ENCODE measurements at places on chromosomes 7 and 10.

DNA sequence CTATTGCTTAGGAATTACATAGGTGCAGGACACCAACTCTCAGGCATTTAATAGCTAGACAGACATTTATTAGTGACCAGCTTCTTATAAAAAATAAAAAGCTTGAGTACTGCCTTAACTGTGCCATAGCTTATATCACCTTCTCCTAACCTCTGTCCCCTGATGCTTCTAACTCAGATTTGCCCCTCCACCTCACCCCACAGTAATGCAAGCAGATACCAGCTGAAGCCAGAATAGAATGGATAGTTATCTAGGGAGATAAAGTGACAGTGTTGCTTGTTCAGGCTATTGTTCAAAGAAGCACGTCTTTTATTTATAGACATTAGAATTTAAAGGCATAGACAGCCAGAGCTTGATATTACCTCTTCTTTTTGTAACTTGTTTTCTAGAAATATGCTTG, 99.6 kb upstream of the GLCCI1 start:
- no peak for DNase-seq

DNA sequence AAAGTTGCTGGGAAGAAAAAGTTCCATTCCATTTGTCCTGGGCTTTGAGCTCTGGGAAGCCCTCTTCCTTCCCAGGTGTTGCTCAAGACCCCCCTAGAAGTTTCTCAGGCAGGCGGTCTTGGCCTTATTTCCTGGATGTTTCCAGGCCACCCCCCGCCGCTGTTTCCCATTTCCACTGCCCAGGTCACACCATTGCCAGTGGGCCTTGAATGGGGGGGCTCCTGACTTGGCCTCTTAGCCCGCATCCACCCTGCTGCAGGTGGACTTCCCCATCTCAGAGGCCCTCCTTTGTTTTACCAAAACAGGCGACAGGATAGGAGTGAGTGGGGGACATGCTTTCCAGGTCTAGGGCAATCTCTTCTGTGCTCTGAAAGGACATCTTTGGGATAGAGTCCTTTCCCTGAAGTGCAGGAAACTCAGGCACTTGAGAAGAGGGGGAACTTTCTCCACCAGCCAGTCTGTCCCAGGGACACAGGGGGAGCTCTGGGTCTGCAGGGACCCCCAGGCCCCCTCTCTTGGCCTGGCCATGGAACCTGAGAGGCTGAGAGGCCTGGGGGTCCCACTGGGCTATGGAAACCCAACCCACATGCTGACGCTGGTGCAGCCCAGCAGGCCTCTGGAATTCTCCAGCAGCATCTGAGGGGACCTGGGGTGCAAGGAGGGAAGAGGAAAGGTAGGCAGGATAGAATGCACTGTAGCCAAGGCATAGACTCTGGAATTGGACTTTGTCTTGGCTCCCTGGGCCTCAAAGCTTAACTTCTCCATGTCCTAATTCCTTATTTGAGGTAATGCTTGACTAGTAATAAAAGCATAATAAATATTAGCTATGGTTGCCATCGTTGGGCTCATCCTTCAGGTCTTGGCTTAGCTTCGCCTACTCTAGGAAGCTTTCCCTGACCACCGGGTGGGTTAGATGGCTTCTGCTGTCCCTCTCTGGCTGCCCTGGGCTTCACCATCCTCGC, 17.6 kb downstream of the NEURL1 start:
- no peak for DNase-seq

DNA sequence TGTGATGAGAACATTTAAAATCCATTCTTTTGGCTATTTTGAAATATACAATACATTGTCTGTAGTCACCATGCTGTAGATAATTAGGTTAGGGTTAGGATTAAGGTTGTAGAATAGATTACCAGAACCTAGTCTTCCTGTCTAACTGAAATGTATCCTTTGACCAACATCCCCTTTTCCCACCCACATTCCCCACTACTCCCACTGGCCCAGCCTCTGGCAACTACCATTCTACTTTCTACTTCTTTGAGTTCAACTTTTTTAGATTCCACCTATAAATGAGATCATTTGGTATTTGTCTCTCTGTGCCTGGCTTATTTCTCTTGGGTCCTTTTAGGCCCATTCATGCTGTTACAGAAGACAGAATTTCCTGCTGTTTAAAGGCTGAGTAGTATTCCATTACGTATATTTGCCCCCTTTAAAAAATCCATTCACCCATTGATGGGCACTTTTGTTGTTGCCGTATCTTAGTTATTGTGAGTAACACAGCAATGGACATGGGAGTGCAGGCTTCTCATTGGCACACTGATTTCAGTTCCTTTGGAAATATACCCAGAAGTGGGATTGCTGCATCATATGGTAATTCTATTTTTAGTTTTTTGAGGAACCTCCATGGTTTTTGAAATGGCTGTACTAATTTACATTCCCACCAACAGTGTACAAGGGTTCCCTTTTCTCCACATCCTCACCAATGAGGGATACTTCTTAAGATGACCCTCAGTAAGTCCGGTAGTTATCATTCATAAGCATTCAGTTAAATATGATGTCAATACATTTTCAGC, 104.0 kb downstream of the RALA start:
- DNase-seq, result no peak

GRCh38 chr7:126569402-126569801, 683.3 kb downstream of the GRM8 start:
- no peak for DNase-seq

- DNase-seq, result no peak
Measured at GRCh38 chr10:103540722-103541121, 47.2 kb downstream of the NEURL1 start.

DNA sequence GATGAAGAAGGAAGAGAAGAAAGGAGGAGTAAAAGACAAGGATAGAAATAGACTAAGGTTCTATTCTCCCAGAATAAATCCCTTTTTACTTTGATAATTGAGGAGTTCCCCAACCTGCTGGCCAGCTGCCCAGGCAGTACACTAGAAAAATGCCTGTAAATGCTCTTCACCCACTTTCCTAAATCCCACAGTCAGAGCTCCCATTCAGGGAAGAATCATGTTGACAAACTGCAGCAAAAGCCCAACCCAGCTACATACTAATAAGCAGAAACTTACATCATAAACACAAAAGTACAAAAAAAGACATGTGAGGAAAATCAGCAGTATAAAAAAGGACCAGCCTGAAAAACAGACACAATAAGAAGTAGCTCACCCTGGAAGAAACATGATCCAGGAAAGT, 15.8 kb upstream of the KDM7A start:
- DNase-seq, result no peak

- no peak for DNase-seq
Measured at GRCh38 chr10:48418189-48418788, 111.8 kb downstream of the MAPK8 start.

- no peak for DNase-seq
Measured at GRCh38 chr10:47111329-47111862, 188.6 kb upstream of the GDF10 start.

- no peak for DNase-seq
Measured at GRCh38 chr10:48742891-48743860, 58.5 kb downstream of the WDFY4 start.

DNA sequence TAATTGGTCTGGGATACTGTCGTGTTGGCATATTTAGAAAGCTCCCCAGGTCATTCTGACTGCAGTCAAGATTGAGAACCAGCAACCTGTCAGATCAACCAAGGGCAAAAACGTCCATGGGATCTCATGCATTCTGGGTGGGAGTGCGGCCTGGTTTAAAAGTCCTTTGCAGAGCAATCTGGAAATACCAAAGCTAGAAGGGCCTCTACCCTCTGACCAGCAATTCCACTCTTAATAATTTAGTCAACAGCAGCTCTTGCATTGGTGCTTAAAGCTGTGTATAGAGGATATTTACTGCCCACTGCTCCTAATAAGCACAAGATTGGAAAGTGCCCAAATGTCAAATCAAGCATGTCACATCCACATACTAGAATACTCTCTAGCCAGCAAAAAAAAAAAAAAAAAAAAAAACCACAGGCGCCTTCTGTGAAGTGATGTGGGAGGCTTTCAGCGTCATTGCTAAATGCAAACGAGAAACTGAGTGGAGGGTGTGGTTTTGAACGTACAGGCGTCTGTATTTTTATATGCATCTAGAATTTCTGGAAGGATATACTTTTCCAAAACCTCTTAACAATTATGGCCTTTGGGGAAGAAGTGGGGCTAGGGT, 44.8 kb upstream of the HSPA12A start:
- no peak for DNase-seq

GRCh38 chr10:31944071-31944433, 15.4 kb upstream of the ARHGAP12 start:
- DNase-seq, result no peak

- DNase-seq, result no peak
Measured at GRCh38 chr7:73345951-73346350, 18.0 kb downstream of the FKBP6 start.

- DNase-seq, result no peak
Measured at GRCh38 chr10:13973742-13974141, 357.0 kb downstream of the FRMD4A start.

DNA sequence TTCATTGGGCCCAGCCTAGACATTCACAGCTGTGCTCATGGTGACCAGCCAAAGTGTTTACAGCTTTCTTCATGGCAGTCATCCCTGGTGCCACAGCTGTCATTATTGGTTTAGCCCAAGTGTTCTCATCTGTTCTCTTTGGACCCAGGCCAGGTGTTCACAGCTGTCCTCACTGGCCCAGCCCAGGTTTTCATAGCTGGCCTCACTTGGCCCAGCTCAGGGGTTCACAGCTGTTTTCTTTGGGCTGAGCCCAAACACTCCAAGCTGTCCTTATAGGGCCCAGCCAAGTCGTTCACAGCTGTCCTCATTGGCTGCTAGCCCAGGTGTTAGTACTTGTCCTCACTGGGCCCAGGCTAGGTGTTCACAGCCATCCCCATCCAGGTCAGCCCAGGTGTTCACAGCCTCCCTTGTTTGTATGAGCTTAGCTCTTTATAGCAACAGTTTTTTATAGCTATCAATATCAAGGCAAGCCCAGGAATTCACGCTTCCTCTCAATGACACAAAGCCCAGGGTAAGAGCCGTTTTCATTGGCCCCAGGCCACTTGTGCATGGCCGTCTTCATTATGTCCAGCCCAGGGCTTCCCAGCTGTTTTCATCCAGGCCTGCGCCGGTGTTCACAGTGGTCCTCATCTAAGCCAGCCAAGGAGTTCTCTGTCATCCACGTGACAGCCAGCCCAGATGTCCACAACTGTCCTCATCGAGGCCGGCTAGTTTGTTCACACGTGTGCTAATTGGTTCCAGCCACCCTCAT, 11.6 kb downstream of the FRG2B start:
- DNase-seq, result no peak

DNA sequence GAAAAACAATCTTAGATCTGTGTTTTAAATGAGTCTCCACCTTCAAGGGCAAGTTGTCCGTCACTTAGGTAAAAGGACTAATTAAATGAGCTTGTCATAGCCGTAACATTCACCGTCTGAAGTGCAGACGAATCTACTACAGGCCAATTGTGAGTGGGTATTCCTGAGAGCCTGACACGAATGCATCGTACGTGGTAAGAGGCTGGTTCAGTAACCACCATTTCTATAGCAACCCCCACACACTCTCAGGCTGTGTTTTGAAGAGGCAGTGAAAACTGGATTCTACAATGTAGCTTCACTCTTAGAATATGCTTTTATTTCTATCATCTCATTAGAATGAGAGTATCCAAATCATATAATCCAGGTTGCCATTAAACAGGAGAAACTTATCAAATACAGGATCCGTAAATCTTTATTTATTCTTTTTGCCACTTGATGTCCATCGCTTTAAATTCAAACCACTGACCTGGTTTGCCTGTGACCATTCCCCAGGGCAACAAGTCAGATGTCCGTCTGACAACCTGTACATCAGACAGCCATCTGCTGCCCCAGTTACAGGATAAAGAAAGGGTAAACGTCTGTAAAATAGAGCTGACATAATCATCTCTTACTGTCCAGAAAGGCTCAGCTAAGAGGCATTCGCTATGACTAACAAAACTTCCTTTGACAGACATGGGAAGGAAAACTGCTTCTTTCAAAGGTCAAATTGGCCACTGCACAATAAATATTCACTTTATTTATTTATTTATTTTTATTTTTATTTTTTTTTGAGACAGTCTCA, 70.3 kb upstream of the NMT2 start:
- no peak for DNase-seq

DNA sequence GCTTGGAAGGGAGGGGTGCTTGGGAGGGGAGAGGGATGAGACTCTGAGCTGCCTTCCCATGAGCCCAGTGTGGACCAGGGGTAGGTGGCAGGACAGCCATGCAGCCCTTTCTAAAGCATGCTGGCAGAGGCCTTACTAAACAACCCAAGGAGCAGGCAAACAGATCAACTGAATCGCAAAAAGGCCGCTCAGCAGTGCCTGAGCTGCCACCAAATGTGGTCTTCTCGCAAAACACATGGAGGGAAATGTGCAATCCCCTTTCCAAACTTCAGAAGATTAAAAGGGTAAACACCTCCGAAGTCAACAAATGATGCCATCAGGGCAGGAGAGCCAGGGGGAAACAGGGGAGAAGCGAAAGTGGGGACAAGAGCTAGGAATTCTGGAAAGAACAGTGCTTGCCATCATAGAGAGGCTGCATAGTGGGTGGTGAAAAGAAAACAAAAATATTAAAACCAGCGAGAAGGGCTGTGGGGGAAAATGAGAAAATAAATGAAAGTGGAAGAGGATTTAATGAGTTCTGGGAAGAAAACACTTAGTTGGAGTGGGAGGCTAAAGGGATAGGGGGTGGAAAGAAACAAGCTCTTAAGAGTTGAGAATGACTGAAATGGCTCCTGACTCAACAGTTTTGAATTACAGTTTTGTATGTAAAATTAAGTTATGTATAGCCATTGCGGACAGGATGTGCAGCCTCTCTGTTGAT, 62.2 kb upstream of the ZNF32 start:
- DNase-seq, result no peak

GRCh38 chr7:71782051-71782450, 630.1 kb downstream of the CALN1 start:
- no peak for DNase-seq

DNA sequence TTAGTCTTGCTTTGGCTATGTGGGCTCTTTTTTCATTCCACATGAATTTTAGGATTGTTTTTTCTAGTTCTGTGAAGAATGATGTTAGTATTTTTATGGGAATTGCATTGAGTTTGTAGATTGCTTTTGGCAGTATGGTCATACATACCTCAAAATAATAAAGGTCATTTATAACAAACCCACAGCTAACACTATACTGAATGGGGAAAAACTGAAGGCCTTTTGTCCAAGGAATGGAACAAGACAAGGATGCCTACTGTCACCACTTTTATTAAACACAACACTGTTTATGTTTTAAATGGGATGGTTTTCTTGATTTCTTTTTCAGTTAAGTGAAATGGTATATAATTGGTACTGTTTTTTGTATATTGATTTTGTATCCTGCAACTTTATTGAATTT, 84.3 kb downstream of the CCDC7 start:
- no peak for DNase-seq

DNA sequence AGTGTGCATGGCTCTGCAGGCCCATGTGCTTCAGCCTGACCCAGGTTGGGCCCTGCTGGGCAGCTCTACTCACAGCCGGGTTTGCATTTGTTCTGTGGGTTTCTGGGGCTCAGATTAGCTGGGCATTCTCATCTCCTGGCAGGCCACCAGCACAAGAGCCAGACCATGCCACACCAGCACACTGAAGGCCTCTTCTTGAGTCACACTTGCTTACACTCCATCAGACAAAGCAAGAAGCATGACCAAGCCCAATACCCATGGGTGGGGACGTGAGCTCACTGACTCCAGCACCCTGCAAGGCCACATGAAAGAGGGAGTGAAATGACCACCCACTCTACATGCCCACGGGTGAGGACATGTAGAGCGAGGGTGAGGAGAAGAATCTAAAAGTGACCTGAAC, 257.8 kb upstream of the PPP2R2D start:
- no peak for DNase-seq

GRCh38 chr10:43172645-43173044, 34.4 kb downstream of the CSGALNACT2 start:
- DNase-seq, result no peak

Data from progenitor cell of endocrine pancreas (in vitro differentiated cells).